ENCODE measurements at places on chromosomes 7 and 10.
A peak's percentile ranks its signal among the peaks of the same experiment; 100 is the strongest.

DNA sequence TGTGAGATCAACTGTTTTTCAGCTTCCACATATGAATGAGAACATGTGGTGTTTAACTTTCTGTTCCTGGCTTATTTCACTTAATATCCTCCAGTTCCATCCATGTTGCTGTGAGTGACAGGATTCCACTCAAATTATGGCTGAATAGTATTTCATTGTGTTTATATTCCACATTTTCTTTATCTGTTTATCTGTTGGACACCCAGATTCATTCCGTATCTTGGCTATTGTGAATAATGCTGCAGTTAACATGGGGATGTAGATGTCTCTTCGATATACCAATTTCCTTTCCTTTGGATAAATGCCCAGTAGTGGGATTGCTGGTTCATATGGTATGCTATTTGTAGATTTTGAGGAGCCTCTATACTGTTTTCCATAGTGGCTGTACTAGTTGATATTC, 47.9 kb downstream of the GALNT11 start:
- no peak for DNase-seq

GRCh38 chr10:66929375-66929774, 3.5 kb downstream of the LRRTM3 start:
- DNase-seq: no peak

GRCh38 chr7:105269397-105269796, 119.3 kb downstream of the SRPK2 start:
- no peak for DNase-seq

- no peak for DNase-seq
Measured at GRCh38 chr7:77757589-77757988, 40.6 kb downstream of the TMEM60 start.

DNA sequence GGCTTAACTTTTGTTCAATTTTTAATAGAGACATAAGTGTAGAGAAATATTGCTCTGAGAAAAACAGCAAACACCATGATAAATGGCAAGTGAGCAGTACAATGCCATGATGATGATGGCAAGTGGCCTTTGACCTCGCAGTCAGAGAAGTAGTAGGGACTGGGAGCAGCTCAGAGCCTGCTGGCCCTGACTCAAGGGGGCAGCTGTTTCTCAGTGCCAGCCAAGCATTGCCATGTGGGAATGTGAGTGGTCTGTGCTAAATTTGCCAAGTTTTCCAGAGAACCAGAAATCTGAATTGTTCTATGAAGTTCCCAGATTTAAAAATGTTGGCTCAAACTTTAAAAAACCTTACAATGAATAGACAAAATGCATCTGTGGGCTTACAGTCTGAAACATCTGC, 187.9 kb downstream of the BICC1 start:
- no peak for DNase-seq

DNA sequence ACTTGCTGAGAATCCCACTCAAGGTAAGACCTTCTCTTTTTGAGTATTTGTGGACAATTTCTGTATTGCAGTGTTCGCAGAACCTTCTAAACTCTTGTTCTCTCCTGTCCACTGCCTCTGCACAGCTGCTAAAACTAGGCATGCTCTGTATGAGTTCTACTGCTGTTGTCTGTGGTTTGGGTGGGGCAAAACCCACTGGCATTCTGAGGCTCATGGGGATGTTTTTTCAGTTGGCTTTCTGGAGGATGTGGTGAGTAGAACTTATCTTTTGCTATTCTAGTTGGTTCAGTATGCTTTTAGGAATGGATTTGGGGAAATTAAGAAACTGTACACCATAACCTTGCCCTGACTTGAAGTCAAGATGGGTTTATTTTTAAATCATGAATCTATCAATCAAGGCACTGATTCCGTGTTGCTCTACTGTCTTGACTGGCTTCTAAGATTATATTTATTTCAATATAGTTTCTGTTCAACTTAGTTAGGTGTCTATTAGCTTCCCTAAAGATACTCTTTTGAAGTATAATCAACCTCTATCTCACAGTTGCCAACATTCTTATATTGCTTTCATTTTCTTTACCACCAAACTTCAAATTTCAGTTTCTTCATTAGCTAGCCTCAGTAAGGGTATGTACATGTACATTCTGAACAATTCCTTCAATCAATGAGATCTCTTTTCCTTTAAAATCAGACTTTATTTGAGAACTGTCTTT, 25.0 kb upstream of the C1GALT1 start:
- DNase-seq: peak; percentile 76

GRCh38 chr7:101740981-101741725, 76.3 kb upstream of the CUX1 start:
- DNase-seq: no peak

DNA sequence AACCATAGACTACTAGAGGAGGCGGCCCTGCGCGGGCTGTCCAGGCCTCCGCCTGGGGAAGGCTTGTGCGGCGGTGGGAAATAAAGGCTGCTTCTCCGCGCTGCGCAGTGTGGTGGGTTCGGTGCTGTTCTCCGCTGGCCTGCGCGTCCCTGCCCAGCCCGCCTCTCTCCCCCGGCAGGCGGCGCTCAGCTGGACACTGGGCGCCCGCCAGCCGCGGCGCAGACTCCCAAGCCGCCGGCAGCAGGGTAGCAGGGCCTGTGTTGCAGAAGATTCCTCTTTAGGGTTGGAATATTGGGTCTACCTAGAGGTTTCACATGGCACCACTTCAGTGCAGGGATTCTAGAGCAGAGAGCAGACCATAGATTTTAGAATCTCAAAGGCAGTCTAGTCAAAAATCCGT, 66.1 kb upstream of the ZPBP start:
- no peak for DNase-seq

DNA sequence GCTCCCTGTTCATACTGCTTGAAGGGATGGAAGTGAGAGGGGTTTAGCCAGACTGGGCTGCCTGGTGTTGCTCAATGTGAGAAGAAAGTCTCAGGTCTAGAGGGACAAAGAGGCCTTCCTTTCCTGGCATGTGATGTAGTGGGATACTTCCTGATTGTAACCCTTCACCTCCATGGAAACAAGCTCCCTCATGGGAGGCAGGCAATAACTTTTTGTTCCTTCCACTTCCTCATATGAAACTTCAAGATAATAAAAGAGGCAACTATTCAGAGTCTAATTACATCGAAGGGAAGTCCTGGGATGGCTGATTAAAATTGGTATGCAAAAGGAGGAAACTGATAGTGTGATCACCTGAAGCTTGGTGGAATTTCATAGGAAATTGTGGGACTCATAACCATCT, 84.1 kb upstream of the ETV1 start:
- no peak for DNase-seq

DNA sequence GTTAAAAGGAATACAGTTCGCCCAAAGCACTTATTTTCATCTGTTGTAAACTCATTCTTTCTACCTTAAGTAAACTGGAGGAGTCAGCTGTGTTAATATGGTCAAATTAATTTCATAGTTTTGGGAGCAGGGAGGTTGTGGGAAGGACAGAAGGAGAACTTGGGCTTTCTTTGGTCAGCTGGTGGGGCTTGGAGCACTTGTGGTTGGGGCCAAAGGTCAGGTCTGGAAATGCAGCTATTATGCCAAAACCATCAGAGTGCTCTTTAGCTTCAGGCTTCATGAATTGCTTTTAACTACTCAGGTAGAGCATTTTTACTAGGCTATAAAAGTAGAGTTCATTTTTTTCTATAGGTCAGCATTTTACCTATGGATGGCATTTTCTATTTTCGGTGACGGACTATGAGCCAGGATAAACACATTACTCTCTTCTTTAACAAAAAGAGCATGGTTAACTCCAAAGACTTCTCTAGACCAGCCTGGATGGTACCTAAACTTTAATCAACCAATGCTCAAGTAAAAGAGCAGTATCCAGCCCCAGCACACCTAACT, 30.0 kb downstream of the STEAP4 start:
- DNase-seq: no peak

DNA sequence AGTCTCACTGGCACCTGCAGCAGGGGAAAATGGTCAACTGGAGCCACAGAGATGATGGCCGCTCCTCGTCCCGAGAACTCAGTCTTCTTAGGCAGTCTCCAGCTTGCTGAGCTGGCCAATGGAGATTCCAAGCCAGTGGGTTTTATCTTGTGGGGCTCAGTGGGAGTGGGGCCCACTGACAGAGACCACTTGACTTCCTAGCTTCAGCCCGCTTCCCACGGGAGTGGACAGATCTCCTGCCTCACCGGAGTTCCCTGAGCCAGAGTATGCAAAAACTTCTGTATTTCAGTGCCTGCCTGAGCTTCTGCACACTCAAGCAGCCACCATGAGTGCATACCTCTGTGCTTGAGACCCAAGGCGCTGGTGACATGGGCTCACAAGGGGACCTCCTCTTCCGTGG, 105.8 kb downstream of the ZWINT start:
- DNase-seq: no peak

DNA sequence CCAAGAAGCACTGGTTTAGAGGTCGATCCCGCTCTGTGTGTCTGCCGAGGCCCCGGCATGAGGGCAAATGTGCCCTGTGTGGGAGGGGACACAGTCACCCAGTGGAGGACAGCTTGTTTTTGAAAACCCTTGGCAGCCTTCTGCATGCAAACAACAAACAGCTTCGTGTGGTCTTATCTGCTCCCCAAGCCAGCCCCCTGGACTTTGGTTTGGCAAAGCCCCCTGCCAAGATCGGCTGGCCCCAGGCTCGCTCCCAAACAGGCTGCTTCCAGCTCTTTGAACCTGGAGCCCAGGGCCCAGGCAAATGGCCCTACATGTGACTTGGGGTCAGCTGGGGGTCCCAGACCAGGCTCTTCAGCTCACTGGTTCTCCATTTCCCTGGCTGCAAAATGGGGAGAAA, 2.9 kb downstream of the ELN start:
- no peak for DNase-seq

- no peak for DNase-seq
Measured at GRCh38 chr7:111958896-111959295, 247.3 kb downstream of the DOCK4 start.

DNA sequence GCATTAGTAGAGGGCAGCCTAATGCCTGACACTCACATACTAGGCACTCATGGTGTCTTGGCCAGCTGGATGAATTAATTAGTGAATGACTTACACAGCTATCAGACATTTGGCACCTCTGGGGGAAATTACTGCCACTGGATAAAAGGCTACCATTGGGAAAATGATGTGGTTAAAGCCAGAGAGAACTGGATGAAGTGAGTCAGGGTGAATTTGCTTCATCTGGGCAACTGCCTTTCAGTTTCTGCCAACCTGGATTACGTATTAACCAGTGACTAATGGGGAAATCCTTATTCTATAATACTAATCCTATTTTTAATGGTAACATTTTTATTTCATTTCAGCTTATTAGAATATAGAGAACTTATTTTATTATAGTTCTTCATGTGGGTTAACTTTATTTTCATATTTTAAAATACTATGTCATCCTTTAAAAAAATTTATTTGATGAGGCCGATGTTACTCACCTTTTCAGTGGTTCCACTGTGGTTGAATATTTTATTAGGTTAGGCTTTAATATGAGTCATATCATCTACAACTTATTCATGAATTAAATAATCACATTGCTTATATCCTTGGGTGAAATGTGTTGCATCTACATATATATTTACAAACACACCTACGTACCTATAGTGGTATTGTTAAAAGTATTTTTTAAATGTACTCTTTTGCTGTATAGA, 85.6 kb upstream of the CAPZA2 start:
- no peak for DNase-seq

- no peak for DNase-seq
Measured at GRCh38 chr7:129188892-129189660, 643 bp downstream of the SMO start.

- peak; percentile 53 for DNase-seq
Measured at GRCh38 chr7:41940760-41941343, 238.0 kb upstream of the INHBA start.

DNA sequence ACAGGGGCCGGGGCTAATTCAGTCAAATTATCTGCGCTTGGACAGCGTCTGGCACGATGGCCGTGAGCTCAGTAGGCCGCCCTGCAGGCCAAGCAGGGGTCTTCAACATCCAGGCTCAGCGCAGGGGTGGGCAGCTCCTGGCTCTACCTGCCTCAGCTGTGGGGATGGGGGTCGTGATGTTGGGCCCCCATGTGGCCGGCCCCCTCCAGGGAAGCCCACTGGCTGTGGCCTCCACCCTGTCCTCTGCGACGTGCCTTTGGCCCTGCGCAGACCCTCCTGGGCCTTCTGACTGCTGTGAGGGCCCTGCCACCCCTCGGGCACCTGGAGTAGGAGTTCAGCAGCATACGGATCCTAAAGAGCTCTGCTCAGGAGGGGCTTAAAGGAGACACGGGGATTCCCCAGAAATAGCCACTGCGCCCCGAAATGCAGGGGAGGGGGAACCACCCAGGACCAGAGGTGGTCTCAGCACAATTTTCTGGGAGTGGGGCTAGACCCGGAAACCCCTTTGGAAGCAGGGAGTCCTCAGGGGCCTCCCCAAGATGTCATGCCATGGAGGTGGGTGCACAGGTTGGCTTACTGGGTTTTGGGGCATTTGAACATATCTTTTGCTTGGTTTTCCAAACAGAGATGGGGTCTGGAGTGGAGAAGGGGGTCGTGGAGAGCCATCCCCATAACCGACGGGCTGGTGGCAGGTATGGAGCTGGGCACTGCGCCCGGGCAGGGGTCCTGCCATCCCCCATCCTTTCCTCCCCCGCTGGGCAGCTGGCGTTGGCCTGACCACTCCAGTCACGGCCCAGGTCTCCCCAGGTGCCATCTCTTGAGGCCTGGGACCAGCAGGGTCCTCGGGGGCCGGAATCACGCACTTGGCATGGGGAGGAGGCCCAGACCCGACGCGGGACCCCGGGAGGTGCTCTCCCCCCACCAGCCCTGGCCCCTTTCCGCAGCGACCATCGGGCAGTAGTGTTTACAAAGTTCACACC, 4.0 kb upstream of the ADAP1 start:
- no peak for DNase-seq

DNA sequence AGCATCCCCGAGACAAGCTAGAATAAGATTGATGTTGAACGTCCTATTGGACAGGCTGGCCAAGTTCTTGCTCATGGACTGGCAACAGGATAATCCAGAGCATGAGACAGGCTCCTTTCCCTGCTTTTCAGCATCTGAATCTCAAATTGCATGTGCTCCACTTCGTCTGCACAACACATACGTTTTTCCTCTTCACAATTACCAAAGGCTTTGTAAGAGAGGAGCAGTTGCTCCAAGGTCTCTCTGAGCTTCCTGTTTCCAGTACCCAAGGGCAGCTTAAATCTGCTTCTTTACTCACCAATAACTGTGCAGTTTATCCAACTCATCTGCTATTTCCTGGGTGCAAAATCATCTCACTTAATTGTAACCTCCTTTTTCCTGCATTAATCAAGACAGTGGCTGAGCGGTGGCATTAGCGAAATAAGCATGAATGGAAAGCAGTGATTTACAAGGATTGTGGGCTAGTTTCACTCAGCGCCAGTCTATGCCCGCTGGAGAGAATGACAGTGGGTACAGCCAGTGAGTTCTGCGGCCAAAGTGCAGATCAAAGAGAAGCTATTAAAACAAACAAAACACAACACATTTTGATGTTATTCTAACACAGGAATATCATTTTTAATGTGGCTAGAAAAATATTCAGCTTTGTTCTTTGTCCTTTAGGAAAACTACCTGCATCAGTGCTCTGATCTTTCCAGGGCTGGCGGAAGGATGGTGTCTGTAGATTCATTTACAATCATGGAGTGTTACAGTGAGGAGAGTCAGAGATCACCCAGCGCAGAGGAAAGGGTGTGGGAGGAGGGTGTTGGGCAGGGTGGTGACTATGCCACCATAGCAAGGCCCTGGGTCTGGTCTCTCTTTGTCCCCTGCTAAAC, 79.8 kb downstream of the CHN2 start:
- DNase-seq: no peak
